Choroid plexus epithelial cell (primary cell): ENCODE measurements at places on chromosomes 12 and 14.

- no peak for DNase-seq
These were observed 4.2 kb downstream of the TAMALIN start for GRCh38 chr12:52010692-52011601.

GRCh38 chr14:35161231-35161630 lies 38.9 kb downstream of the PRORP start:
- peak; percentile 68 for DNase-seq

GRCh38 chr12:52206304-52207040 lies 14.7 kb upstream of the KRT80 start:
- no peak for DNase-seq

DNA sequence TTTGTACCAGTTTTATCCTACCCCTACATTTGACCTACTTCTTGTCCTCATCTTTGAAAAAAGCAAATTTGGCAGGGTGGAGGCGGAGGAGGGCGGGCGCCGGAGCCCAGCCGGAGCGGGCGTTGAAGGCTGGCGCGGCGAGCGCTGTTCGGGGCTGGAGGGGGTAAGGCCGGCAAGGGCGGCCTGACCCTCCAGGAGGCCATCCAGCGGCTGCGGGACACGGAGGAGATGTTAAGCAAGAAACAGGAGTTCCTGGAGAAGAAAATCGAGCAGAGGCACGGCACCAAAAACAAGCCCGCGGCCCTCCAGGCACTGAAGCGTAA lies 27.2 kb downstream of the FBXO34 start:
- no peak for DNase-seq

DNA sequence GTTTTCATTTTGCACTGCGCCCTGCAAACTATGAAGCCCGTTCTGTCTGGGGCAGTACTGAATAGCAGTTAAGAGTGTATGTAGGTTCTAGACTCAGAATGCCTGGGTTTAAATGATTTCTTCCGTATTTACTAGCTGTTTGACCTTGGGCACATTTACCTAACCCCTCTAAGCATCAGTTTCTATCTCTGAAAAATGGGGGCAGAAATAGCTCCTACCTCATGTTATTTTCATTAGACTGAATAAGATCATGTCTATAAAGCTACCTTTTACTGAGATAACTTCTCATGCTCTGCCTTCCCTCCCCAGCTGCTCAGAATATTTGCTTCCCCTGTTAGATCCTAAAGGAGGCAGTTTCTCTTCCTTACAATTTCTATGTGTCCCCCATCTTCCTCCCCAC lies 5.7 kb downstream of the PAH start:
- no peak for DNase-seq

DNA sequence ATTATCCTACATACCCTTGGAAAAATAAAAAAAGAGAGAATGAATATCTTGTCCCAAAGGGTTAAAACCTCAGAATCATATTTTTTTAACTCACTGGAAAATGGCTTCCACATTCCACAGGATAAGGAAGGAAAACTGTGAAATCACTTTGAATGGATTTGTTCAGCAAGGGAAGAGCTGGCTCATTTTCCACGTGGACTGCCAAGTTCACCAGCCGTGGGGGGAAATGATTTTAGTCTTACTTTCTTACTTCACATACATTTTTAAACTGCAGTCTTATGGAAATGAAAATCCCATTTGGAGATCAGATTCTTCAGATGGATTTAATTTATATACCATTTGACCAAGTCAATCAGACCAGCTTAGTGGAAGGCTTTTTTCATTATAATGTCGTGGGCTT lies 29.9 kb upstream of the AEBP2 start:
- no peak for DNase-seq

DNA sequence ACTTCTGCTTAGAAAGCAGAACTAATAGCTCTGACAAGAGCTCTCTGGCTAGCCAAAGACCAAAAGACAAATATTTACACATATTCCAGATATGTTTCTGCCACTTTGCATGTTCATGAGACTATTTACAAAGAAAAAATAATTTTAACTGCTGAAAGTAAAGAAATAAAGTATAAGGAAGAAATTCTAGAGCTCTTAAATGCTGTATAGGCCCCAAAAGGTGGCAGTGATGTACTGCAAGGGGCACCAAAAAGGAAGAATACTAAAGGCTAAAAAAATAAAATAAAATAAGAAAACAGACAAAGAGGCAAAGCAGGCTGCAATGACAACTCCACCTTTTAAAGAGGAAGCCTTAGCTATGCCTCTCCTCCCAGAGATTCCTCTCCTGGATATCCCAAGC lies 23.0 kb downstream of the KLRK1 start:
- peak; percentile 66 for DNase-seq

- DNase-seq = peak; percentile 60
These were observed at the start of gene PRICKLE1 for GRCh38 chr12:42589465-42590329. TSS of gene PRICKLE1 (minus strand) at chr12:42589746. CDS start at chr12:42472516, 117,230 bp downstream.

GRCh38 chr12:75888399-75888798 lies 143.2 kb downstream of the PHLDA1 start:
- no peak for DNase-seq

DNA sequence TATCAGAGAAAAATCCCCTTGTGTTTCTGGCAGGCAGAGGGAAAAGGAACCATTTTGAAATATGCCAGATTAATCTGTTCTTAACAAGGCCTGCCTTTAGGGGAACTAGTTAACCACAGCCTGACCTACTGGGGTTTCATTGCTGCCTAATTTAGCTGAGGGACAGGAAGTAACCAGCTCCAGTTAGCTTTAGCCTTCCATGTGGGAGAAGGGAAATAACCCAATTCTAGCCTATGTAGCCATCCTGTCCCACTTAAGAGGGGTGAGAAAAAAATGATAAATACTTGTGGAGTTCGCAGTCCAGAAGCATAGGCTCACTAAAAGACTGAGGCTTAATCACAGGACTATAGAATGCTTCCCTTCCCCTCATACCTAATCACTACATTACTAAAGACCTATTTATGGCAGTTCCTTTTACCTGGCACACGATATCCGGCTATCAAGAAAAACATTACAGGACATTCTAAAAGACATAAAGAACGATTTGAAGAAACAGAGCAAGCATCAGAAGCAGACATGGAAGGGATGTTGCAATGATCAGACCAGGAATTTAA lies 22.8 kb downstream of the COX8C start:
- no peak for DNase-seq

- DNase-seq = no peak
These were observed 27.6 kb upstream of the TRAF3 start for GRCh38 chr14:102749393-102750305.

- DNase-seq = no peak
These were observed 37.6 kb downstream of the CORO1C start for GRCh38 chr12:108693751-108694150.
